ENCODE measurements at places on chromosomes 2 and 18.

DNA sequence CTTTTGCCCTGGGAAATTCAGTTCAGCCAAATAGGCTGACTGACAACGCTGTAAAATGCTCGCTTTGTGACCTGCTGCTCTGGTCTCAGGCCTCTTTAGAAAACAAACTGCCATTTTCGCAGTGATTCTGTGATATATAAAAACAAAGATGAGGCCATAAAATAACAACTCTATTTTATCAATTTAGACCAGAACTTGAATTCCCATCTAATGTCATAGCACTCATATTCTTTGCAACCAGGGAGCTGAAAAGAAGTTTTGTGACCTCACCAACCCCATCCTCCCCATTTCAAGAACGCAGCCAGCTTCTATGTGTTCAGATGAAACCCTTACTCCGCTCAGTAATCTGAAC is 40.3 kb downstream of the TCF4 start:
- no peak for DNase-seq

- no peak for DNase-seq
Measured at GRCh38 chr2:149040451-149040850, 2.0 kb downstream of the LYPD6B start.

DNA sequence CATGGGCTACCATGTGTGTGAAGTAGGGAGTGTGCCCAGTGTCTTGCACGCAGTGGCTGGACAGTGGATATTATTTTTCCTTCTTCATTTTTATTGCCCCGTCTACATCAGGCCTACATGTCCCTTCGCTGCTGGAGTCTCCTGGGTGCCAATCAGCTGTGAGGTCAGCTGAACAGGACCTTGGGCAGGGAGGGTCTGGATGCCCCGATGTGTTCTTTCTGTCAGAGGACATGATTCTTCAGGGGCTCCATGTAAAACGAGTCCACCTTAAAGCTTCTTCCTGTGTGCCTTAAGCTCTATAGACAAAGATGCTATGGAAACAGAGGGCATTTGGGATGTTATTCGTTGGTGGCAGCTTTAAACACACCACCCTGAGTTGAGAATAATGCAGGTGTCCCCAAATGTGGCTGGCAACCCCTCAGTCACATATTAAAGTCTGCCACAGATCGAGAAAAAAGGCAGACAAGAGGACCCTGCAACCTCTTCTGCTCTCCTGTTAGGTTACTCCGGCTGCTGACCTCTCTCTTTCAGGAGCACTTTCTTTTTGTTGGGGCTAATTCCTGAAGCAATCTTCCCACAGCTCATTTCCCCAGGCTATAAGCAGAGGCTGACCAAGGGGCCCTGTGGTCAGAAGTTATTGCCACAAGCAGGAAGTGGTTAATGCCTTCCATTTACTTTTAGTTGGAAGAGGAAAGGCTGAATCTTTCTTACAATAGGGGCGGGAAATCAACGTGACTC is 20.0 kb downstream of the GREB1 start:
- peak; percentile 40 for DNase-seq

- no peak for DNase-seq
Measured at GRCh38 chr2:150168595-150169236, 318.8 kb downstream of the RND3 start.

DNA sequence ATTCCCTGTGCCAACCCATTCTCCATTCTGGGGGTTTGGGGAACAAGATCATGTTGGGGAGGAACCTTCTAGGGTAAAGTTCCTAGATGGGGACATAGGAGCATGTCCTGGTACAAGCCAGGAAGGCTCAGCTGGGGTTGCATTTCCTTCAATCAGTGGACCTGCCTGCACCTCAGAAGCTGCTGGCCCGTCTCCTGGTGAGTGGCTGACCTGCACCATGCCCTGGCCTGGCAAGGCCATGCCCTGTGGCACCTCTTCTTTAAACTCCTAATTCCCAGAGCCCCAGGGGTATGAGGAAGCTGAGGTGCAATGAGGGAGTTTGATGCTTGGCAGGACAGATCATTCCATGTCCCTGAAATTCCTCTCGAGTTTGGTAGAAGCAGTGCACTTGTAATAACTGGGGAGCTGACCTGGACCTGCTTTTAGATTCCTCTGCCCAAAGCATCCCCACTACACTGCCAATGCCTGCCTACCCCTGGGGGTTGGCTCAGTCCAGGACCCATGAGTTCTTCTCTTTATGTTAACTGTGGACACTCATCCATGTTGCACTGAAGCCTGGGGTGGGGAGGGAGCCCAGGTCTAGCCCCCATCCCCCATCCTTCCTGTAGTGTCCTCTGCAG is 25.3 kb downstream of the MROH2A start:
- no peak for DNase-seq

DNA sequence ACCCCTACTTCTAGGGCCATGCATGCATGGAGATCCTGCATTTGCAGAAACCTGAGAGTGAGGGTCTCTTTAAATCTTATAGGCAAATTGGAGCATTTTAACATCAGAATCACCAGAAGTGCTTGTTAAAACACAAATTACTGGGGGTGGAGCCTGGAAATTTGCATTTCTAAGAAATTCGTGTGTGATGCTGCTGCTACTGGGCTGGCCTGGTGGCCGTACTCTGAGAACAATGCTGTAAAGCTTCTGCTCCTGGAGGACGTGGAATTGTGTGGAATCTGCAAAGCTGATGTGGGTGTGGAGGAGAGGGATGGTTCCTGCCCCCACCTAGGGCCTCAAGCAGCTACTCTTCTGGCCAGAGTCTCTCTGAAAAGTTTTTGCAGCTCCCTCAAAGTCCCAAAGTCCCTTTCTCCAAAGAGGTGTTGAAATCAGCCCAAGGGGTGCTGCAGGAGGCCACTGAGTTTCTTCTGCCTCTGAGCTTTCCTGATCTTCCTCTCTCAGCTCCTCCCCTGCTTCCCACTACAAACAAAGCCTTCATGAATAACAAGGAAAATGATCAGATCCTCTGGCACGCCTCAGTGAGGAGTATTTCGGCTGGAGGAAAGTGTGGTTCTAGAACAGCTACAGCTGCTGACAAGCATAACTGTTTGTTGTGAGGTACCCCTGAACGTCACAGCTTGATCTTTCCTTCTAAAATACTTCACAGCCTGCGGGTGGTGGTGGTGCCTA is 508.3 kb downstream of the CNTNAP5 start:
- DNase-seq = no peak

- DNase-seq = no peak
Measured at GRCh38 chr2:145919477-145919876, 1399.6 kb upstream of the ZEB2 start.

- peak; percentile 61 for DNase-seq
Measured at GRCh38 chr2:182372661-182373060, 54.2 kb downstream of the PDE1A start.

GRCh38 chr2:154437104-154437503 is 261.4 kb upstream of the KCNJ3 start:
- no peak for DNase-seq

GRCh38 chr2:153940511-153940910 is 68.8 kb downstream of the GALNT13 start:
- no peak for DNase-seq

DNA sequence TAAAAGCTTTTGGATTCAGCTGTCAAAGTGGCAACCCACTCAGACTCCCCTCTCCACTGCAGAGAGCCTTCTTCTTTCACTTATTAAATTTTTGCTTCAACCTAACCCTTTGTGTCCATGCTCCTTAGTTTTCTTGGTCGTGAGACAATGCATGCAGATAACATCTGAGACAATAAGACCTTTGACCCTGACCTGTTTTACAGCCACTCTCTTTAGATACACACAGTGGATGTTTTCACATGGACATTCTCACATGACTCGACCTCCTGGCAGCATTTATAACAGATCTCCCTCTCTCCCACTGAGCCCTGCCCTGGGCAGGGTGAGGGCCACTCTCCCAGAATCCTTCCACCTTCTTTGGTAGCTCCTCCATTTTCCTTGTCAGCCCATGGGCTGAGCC is 30.4 kb upstream of the IL36G start:
- DNase-seq = no peak

- no peak for DNase-seq
Measured at GRCh38 chr2:226971084-226971483, 135.2 kb downstream of the RHBDD1 start.

GRCh38 chr2:72926368-72926767 is 9.0 kb downstream of the EMX1 start:
- DNase-seq = no peak

- DNase-seq = no peak
Measured at GRCh38 chr2:168466190-168466737, 10.2 kb downstream of the CERS6 start.

- no peak for DNase-seq
Measured at GRCh38 chr2:206389164-206389563, 54.2 kb upstream of the ADAM23 start.

DNA sequence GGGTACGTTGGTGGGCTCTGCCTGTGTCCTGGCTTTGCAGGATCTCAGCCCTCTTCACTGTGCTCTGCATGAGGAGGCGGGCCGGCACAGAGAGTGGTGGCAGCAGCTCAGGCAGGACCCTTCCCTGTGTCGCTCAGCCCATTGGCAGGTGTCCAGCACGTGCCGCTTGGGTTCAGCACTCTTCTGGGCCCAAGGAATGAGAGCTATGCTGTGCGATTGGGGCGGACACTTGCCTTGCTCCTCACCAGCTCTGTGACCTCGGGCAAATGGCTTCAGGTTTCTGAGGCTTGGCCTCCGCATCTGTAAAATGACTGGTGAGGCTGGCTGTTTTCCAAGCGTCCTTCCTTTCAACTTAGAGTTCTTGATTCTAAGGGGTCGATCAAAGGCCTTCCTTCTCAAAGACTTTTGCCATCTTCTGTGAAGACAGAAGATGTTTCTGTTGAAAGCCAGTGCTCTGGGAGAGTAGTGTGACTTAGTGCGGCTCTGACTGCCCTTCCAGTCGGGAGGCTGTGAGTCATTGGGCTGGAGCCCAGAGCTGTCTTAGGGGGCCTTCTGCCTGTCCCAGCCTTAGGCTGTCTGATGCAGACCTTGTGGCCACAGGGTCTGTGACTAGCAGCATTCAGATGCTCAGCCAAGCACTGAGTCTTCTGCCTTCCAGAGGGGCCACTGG is 35.6 kb downstream of the GLI2 start:
- peak; percentile 79 for DNase-seq

Measured in H54 (cell line).